ENCODE measurements at places on chromosomes 3 and 15. TPM values are rescaled to one million over a fixed set of nuclear protein-coding genes. Genes with fewer than 3 reads are reported as not detected.
A peak's percentile ranks its signal among the peaks of the same experiment; 100 is the strongest.

The CCR1 gene
- 3.8 TPM for total RNA-seq

The C3orf20 gene
- 0.12 TPM for total RNA-seq

The CHRNA7 gene
- 0.23 TPM for total RNA-seq

DNA sequence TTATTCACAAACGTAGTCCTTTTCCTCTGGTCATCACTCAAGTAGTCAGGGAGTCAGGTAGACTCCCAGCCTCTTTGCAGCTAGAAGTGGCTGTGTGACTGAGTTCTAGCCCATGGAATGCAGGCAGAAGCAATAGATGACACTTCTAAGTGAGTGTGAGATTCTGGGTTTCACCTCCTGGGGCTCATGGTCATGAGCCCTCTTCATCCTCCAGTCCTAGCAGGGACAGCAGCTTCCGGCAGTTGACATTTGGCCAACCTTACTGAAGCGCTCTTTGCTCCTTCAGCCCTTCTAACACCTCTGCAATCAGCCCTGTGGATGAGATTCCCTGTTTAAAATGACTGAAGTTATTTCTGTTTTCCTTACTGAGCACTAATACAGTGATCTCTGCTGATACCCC lies 21.8 kb downstream of the SLC12A8 start:
- H3K36me3 ChIP-seq = no peaks in the 10 kb centered on the region
- peaks cover 9% of the 10 kb centered on the region for H3K4me1 ChIP-seq

- no peak overlapping the region for H3K27ac ChIP-seq
- H3K4me3 ChIP-seq = no peak overlapping the region
- no peak for DNase-seq
- H3K36me3 ChIP-seq = no peaks in the 10 kb centered on the region
- H3K27me3 ChIP-seq = peaks cover 37% of the 10 kb centered on the region
These were observed 75.9 kb upstream of the RASGRF1 start for GRCh38 chr15:79166311-79166955.

DNA sequence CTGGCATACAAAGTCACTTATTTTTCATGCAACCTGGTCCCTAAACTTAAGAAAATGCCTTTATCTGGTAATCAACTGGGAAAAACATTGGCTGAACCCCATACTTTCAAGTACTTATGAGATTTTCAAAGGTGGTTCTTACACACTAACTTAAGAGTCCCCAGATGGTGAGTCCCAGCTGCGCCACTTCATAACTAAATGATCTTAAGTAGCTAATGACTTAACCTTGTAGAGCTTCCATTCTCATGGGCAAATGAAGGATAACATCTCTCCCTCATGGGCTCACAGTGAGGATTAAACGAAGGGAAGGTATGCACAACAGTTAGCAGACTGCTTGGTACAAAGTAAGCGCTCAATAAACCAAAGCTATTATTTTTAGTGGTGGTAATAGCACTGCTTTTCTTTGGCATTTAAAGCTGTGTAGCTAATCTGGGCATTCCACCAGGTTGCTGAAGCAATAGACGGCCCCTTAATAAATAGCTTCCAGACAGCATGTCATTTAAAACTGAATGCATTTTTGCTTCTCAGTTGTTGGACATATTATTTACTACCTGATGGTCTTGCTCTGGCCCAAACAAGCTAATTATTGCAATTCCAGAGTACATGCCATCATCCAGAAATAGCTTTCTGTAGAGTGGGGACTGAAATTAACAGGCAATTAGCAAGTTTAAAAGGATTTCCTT lies 55.4 kb downstream of the LIPC start:
- no peak overlapping the region for H3K27ac ChIP-seq
- no peak overlapping the region for H3K4me3 ChIP-seq
- DNase-seq = no peak
- peaks cover 27% of the 10 kb centered on the region for H3K4me1 ChIP-seq

DNA sequence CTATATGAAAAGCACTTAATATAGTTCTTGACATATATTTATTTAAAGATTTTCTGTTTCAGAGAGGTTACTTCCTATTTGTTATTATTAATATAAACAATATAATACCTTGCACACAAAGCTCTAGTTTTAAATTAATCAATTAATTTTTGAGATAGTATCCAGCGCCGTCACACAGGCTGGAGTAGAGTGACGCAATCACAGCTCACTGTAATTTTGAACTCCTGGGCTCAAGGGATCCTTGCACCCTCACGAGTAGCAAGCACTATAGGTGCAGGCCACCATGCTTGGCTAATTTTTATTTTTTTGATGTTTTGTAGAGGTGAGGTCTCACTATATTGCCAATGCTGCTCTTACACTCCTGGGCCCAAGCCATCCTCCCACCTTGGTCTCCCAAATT lies 209.3 kb downstream of the GREM1 start:
- H3K4me3 ChIP-seq = no peak overlapping the region
- peaks cover 2% of the 10 kb centered on the region for H3K36me3 ChIP-seq
- no peak overlapping the region for H3K27ac ChIP-seq

DNA sequence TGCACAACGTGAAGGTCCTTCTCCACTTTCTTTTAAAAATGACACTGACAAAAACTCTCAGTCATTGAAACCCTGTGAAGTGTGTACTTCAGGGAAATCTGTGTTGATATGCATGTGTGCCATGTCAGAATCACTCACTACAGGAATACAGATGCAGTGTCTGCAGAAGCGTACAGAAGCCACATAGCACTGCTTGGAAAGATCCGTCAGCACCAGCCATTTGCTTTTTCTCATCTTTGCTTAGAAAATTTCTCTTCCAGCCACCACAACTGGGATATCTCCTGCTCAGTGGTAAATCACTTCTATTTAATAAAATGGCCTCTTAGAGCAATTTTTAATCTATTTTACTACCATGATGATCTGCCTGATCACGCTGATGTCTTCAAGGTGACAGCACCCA lies 91.3 kb upstream of the ARHGEF26 start:
- H3K27me3 ChIP-seq = peaks cover 15% of the 10 kb centered on the region
- peaks cover 2% of the 10 kb centered on the region for H3K36me3 ChIP-seq
- no peak overlapping the region for H3K27ac ChIP-seq
- no peaks in the 10 kb centered on the region for H3K4me1 ChIP-seq

DNA sequence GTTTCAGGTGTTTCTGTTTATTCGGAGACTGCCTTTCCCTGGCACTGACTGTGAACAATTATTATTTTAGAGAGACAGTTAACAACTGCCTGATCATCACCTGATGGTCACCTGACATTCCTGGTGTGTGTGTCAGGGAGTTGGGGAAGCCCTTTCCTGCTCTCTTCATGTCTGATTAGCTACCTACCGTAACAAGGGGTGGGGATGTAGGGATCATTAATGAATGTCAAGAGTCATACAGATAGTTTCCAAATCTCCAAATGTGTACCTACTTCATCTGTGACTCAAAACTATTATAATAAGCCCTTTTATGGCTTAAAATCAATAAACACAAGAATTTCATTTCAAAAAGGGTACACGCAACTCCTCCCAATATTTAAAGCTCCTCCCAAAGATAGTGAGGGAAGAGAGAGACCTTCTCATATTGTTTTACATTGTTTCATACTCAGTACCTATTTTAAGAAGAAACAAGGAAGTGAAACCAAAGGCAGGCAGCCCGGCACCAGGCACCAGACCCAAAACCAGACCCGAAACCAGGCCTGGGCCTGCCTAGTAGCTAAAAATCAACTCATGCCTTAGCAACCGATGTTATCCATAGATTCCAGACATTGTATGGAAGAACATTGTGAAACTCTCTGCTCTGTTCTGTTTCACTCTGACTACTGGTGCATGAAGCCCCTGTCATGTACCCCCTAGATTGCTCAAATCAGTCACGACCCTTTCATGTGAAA lies 844.9 kb upstream of the ALCAM start:
- peaks cover 19% of the 10 kb centered on the region for H3K27me3 ChIP-seq
- no peak overlapping the region for H3K4me3 ChIP-seq
- peaks cover 8% of the 10 kb centered on the region for H3K4me1 ChIP-seq
- H3K36me3 ChIP-seq = no peaks in the 10 kb centered on the region

DNA sequence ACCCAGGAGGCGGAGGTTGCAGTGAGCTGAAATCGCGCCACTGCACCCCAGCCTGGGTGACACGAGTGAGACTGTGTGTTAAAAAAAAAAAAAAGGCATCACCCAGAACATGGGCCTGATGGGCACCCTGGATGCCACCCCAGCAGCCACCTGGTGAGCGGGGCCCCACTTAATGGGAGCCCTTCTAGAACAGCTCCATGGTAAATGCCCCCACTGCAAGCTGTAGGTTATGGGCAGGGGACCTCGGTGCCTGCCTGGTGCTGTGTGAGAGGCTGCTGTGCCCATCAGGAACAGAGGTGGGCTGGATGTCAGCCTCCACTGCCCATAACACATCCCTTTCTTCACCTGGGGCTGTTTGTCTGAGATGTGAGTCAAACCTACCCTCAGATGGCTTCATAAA lies 156.2 kb upstream of the MEF2A start:
- H3K4me1 ChIP-seq = no peaks in the 10 kb centered on the region
- no peak for DNase-seq
- H3K27ac ChIP-seq = no peak overlapping the region
- peaks cover 2% of the 10 kb centered on the region for H3K36me3 ChIP-seq

GRCh38 chr15:73389971-73390544 lies 21.3 kb upstream of the HCN4 start:
- DNase-seq = no peak
- H3K36me3 ChIP-seq = peaks cover 5% of the 10 kb centered on the region
- no peak overlapping the region for H3K4me3 ChIP-seq
- no peaks in the 10 kb centered on the region for H3K4me1 ChIP-seq

DNA sequence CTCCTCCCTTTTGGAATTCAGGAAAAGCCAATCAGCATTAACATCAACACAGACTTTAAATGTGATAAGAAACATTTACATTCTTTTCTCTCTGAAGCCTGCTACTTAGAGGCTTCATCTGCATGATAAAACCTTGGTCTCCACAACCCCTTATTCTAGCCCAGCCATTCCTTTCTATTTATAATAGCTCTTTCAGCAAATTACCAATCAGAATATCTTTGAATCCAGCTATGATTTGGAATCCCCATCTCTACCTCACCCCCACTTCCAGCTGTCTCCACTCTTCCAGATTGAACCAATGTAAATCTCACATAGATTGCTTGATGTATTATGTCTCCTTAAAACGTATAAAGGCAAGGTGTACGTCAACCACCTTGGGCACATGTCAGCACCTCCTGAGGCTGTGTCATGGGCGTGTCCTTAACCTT lies 139.7 kb downstream of the TUSC7 start:
- DNase-seq = no peak
- no peaks in the 10 kb centered on the region for H3K27me3 ChIP-seq
- no peaks in the 10 kb centered on the region for H3K4me1 ChIP-seq
- no peaks in the 10 kb centered on the region for H3K36me3 ChIP-seq

DNA sequence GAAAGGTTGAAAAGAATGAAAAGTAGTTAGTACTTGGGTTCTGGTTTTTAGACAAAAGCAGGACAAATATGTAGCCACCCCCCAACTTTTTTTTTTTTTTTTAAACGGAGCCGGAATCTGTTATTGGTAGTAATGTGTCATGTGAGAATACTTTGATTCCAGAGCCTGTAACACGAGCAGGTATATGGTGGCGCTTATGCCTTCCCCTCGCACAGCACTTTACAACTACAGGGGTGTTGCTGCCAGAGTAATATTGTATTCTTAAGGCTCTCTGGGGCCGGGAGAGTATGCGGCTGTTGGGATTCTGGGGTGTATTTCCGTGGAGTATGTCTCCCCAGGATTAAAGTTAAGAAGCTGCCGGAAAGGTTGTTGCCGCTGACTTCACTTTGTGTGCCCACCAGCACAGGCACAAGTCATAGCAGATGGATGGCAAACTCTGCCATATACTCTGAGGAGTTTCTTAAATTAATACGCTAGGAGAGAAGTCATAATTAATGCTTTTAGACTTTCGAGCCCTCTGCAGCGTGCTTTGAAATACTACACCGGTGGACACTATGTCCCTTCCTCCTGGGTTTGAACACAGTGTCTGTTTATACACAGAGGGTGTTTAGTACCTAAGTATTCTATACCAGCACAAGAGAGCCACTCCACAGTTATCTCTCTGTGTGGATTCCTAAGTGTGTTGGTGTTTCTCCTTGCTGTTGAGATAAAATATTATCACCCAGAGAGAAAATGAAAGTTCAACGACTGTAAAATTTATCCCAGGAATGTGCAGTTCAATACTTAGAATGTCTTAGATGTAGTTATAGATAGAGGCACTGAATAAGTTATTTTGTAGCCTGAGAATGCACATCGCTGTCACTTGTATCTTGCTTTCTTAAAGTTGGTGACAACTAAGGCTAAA lies 1.4 kb downstream of the MBNL1 start:
- no peaks in the 10 kb centered on the region for H3K27me3 ChIP-seq
- peak overlapping the region; percentile 95 for H3K27ac ChIP-seq
- DNase-seq = no peak
- peak overlapping the region; percentile 92 for H3K4me3 ChIP-seq

GRCh38 chr15:94443186-94443585 lies 211.8 kb downstream of the MCTP2 start:
- no peak overlapping the region for H3K27ac ChIP-seq
- H3K36me3 ChIP-seq = peaks cover 5% of the 10 kb centered on the region
- no peaks in the 10 kb centered on the region for H3K4me1 ChIP-seq
- no peaks in the 10 kb centered on the region for H3K27me3 ChIP-seq
- no peak for DNase-seq

- DNase-seq = no peak
- no peaks in the 10 kb centered on the region for H3K4me1 ChIP-seq
- H3K27me3 ChIP-seq = peaks cover 36% of the 10 kb centered on the region
- H3K36me3 ChIP-seq = no peaks in the 10 kb centered on the region
- H3K4me3 ChIP-seq = no peak overlapping the region
- H3K27ac ChIP-seq = no peak overlapping the region
These were observed 77.9 kb downstream of the NTRK3 start for GRCh38 chr15:88178631-88179030.

DNA sequence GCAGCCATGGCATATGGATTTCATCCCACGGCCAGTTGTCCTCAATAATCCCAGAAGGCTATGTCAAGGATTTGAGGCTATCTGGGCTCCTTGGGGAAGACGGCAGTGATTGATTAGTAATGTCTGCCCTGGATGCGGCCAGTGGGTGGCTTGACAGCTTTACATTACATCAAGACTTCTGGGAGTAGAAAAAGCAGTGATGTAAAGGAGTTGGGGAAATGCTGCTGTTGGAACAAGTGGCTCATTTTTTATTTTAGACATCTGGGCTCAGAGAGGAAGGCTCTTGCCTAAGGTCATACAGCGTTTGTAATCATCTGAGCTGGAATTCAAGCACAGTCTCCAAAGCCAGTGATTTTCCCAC lies 94.1 kb downstream of the FLNB start:
- no peak overlapping the region for H3K4me3 ChIP-seq
- H3K27me3 ChIP-seq = no peaks in the 10 kb centered on the region
- no peak for DNase-seq
- H3K27ac ChIP-seq = no peak overlapping the region
- H3K36me3 ChIP-seq = peaks cover 17% of the 10 kb centered on the region
- peaks cover 5% of the 10 kb centered on the region for H3K4me1 ChIP-seq

DNA sequence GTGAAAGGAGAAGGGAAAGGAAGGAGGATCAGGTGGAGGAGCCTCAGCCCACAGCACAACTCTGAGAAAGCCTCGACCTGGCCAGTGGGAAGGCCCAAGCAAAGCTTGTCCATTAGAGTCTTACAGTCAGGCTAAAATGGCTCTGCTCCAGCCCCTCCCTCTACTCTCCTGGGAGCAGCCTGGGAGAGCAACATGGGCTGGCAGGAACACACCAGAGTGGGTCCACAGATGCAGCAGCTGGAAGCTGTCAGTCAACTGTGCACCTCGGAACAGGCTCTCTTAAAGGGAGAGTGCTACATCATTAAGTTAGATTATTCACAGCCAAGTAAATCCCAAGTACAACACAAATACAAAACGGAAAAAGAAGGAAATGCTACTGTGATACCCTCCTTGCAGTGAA lies 98.0 kb upstream of the LIMD1 start:
- no peak overlapping the region for H3K4me3 ChIP-seq
- peaks cover 3% of the 10 kb centered on the region for H3K36me3 ChIP-seq
- no peaks in the 10 kb centered on the region for H3K4me1 ChIP-seq

The GASK1A gene
- total RNA-seq = not detected
